Ovary (tissue), 10 donors: ENCODE measurements at places on chromosomes 4 and X.

DNA sequence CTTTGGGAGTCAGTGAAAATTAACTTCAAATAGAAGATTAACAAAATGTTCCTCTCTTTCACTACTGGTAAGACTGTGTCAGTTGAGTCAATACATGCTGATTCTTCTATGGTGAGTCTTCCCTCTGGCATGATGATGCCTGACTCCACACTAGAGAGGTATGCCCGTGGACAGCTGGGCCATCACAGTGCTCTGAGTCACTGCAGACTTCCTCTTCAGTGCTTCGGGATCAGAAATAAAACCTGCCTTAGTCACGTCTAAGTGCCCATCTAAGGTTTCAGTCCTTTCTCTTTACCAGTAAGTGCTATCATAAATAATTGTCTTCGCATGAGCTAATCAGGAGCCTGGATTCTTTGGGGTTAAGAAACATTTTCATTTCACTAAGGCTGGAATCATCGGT lies 1.6 kb upstream of the ASB5 start:
- DNase-seq: no peak

DNA sequence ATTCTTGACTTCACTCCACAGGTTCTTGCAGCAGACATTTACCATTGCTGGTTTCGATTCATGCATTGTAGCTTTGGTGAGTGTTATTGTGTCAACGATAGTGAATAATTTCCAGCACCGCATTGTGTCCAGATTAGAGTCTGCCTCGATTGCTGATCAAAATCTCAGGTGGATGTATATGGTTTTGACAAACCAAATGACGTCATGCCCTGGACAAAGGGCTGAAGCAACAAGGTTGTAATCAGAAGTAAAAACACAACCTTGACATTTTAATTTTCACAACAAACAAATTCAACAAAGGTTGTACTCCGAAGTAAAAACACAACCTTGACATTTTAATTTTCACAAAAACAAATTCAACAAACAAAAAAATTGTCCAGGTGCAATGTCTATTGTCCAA lies 81.1 kb upstream of the WWC2 start:
- no peak for DNase-seq

DNA sequence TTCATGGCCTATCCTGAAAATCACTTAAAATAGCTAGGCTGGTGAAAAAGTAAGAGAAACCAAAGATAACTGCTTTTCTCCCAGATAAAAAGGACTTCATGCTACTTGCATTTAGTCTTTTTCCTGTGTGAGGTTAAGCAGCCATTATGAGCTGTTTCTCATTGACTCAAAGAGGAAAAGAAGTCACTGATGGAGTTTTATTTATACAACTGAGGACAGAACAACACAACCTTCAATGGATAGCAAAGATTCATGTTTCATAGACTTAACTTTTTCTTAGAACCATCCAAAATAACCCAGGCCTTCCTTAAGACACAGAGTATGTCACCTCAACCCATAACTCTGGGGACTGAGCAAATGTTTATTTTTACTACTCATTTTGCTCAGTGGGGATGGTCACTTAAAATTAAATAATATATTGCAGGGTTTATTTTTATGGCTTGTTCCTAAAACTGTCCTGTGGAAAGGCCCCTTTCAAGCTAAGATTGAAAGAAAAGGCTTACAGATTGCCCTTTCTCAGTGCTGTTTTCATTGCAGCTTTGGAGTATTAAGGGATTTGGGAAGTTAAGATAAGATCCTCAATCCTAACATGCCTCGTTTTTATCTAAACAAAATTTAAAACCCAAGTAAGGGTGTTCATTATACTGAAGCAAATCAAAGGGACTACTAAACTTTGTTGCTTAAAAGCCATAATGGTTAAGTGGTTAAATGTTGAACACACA lies 252.6 kb upstream of the MAD2L1 start:
- DNase-seq: no peak

GRCh38 chr4:90215286-90215685 lies 88.1 kb downstream of the CCSER1 start:
- no peak for DNase-seq

- DNase-seq: no peak
Observed at GRCh38 chrX:136250191-136251040, 784 bp downstream of the MAP7D3 start.

GRCh38 chr4:16457944-16458343 lies 231.7 kb upstream of the TAPT1 start:
- DNase-seq: no peak

GRCh38 chrX:100407147-100407783 lies 2.8 kb downstream of the PCDH19 start:
- DNase-seq: no peak

DNA sequence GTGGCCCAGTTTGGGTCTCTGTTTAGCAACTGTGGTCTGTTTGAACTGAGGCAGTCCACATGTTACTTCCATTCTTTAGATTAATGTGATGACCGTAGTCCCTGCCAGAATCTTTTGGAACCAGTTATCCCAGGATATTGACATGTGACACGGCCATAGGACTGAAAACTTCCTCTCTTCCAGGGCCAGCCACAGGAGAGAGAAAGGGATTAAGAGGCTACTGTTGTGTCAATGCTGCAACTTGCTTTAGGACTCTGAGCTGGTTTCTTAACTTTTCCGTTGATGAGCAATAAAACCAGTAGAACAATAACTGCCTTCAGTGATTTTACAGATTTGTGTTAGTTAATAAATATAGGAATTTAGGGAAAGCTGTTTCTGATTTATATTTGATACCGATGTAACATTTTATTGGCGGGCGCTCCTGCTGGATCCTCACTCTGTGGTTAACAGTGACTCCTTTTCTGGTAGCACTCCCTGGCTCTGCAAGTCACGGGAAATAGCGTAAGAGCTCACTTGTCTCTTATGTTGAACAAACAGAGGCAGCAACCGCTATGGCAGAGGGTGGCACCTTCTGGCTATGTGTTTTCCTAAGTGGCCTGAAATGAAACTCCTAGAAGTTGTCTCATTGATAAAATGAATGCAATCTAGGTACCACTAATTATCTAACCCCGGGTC lies 2.5 kb downstream of the TENM3 start:
- no peak for DNase-seq

DNA sequence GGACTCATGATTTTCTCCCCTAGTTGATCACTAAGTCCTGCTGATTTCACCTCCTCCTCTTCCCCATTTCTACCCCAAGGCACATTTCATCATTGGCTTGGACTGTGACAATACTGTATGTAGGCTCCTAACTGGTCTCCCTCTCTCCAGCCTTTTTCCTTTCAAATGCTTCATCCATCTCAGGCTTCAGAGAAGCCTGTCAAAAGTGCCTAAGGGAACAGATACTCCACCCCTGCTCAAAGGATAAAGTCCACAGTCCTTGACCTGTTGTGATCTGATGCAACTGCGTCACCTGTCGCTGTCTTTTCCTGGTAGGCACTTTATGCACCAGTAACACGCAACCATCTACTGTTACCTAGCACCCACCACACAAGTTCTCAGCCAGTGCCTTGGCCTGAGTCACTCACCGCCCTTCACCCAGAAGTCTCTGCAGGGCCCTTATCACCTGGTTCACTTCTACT lies 12.8 kb downstream of the SCARB2 start:
- DNase-seq: no peak

DNA sequence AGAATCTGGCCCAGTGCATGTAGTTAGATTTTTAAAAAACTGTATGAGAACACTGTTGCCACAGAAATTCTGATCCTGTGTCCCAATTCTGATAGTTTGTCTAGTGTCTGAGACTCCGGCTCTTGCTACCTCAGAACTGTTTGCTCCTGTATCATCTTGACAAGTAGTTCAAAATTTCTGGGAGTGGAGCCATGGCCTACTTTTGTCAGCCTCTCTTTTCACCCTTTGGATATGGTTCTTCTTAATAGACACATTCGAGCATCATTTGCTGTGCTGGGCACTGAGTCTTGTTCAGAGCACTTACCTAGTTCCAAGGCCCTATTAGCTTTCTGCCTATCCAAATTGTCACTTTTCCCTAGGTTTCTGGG lies 46.9 kb downstream of the ATP10D start:
- DNase-seq: no peak

DNA sequence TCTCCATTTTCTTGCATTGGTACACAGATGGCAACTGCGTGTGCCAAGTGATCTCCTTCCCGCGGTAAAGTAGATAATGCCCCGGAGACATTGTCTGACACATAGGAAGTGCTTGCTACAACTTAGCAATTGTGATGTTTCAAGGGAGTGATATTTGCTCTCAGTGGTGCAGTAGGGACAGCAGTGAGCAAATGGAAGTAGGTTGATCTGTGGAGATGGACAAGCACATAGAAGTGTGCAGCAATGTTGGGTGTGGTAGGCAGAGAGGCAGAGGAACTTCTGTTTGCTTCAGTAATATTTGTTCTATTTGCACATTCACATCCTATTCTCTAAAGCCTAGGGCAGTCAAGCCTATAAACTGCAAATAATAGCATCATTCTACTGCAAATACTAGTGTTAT lies 846.7 kb upstream of the PRKX start:
- DNase-seq: no peak

DNA sequence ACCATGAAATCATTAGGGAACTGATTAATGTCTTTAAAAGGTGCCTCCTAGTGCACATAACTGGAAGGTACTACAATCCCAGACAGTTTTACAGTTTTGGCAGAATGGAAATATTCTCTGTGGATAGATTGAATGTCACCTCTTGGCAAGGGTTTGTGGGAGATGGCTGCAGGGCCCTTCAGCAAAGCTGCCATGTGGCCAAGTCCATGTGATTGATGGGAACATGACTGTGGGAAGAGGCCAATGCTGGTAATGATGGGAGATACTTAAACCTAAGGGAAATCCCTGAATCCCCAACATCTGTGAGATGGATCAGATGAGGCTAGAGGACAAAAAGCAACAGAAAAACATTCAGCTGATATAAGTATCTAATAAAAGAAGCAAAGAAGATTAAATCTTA lies 493.7 kb downstream of the MAGEE1 start:
- DNase-seq: no peak

- DNase-seq: no peak
Observed at GRCh38 chr4:163901319-163901718, 406.8 kb downstream of the TMA16 start.

- DNase-seq: no peak
Observed at GRCh38 chrX:42176789-42177188, 253.4 kb upstream of the CASK start.

GRCh38 chr4:158991534-158992155 lies 111.2 kb upstream of the RAPGEF2 start:
- DNase-seq: no peak

DNA sequence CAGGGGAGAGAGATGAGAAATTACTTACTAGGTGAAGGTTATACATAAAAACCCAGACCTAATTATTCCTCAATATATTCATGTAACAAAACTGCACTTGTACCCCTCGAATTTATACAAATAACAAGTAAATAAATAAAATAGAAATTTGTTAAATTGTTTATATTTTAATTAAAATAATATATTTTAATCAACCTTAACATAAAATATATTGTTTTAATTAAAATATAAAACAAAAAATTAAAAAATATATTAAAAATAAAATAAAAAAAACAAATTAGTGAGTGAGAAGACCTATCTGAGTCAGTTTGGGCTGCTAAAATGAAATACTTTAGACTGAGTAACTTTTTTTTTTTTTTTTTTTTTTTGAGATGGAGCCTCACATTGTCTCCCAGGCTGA lies 87.4 kb upstream of the PCDH7 start:
- DNase-seq: no peak

DNA sequence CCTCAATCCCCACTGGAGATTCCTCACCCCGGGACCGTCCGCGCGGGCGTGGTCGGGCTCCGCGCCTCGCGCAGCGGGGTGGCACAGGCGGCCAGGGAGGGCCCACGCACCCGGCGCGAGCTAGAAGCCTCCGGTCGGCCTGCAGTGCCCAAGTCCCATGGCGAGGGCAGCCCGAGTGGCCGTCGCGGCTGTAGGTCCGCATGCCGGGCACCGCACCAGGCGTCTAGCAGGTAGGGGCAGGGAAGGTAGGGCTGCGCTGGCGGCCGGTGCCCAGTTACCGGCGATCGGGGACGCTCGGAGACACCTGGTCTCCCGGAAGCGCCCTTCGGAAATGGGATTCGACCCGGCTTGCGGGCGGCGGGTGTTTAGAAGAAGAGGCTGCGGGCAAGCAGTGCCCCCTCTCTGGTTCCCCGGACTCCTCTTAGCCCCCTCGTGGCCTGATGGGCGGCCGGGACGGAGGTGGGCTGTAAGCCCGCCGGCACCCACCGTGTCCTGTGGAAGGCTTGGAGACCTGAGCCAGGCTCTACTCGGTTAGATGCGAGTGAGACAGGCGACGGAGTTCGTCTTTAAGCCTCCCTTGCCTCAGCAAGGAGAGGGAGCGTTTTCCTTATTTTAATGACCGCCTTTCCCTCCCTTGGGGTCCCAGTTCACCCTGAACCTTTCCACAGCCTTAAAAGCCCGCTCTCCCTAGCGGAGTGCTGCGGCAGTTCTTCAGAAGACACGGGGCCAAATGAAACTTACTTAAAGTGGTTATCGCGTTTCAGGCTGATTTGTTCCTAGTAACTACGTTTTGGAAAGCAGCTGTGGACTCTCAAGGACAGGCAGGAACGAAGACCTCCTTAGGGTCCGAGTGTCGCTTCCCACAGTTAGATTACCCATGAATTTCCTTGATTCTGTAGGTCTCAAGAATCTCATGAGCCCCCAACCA lies 821 bp downstream of the SLITRK2 start:
- no peak for DNase-seq

DNA sequence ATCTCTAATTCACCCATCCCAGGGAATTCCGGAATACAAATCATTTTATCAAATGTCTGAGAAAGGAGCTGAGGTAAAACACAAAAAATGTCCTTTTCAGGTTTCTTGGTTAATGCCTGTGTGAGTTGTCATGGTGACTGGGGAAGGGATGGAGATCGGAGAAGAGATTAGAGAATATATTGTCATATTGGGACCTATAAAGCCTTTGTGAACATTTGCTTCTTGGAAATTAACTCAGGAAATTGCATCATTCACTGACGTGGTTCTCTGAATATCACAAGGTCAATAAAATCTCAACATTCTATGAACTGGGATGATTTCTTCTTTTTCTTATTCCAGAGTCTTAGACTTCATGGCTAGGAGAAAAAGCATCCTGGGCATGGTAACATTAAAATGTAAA lies 174.8 kb upstream of the GLRA2 start:
- DNase-seq: no peak

- no peak for DNase-seq
Observed at GRCh38 chrX:15241301-15241700, 28.6 kb downstream of the ASB9 start.

- no peak for DNase-seq
Observed at GRCh38 chr4:79552311-79552710, 144.3 kb upstream of the GK2 start.

DNA sequence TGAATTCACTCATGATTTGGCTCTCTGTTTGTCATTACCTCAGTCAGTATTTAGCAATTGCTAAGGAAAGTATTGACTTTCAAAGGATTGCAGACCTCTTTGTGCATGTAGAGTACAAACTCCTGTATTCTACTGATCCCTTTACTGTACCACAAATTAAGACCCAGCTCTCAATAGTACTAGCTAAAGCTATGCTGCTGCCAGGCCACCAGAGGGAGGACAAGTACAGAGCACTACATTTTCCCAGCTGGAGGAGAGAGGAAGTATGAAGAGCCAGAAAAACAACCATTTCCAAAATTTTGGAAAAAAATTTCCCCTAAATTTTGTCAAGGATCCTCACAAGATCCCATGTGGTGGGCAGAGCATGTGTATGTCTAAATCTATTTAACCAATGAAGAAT lies 175.0 kb upstream of the MTMR8 start:
- no peak for DNase-seq
